ENCODE measurements at places on chromosomes 13 and 19. TPM values are rescaled to one million over a fixed set of nuclear protein-coding genes. Genes with fewer than 3 reads are reported as not detected.

Gene POSTN
- 176 TPM for total RNA-seq

Gene SERPINE3
- not detected for total RNA-seq

Gene ZNF260
- 19.0 TPM for total RNA-seq

Gene STARD13
- 15.1 TPM for total RNA-seq
